Activated CD4-positive, alpha-beta T cell treated with anti-CD3 and anti-CD28 coated beads, Interleukin-2, amount 10 ng/mL, durations not matched to agents 24 days and 14 days (primary cell): ENCODE measurements at places on chromosomes 2 and 18. TPM values are rescaled to one million over a fixed set of nuclear protein-coding genes. Genes with fewer than 3 reads are reported as not detected.
A peak's percentile ranks its signal among the peaks of the same experiment; 100 is the strongest.

GRCh38 chr18:59833785-59834184 is 66.0 kb upstream of the PMAIP1 start:
- no peak overlapping the region for H3K27ac ChIP-seq
- no peak overlapping the region for H3K4me3 ChIP-seq
- no peaks in the 10 kb centered on the region for H3K36me3 ChIP-seq
- no peak for DNase-seq

CDH20 gene
- 0.12 TPM in 1 of 2 replicates, not detected in the other for total RNA-seq

- no peak overlapping the region for H3K4me3 ChIP-seq
- H3K27me3 ChIP-seq, result no peaks in the 10 kb centered on the region
- no peak for DNase-seq
- no peak overlapping the region for H3K27ac ChIP-seq
- no peaks in the 10 kb centered on the region for H3K4me1 ChIP-seq
Observed at GRCh38 chr2:59957504-59957903, 596.0 kb downstream of the BCL11A start.

GPR35 gene
- total RNA-seq, result 7.1 and 8.7 TPM in 2 replicates

DNA sequence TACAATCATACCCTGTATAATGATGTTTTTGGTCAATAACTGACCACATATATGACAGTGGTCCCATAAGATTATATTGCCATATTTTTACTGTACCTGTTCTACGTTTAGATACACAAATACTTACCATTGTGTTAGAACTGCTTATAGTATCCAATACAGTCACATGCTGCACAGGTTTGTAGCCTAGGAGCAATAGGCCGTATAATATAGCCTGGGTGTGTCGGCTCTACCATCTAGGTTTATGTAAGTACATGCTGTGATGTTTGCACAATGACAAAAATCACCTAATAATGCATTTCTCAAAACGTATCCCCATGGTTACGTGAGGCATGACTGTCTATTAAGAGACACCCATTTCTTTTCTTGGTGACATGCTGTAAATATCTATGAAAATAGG is 55.0 kb upstream of the APCDD1 start:
- no peak overlapping the region for H3K4me3 ChIP-seq
- no peaks in the 10 kb centered on the region for H3K4me1 ChIP-seq
- H3K36me3 ChIP-seq, result no peaks in the 10 kb centered on the region
- no peak overlapping the region for H3K27ac ChIP-seq
- peaks cover 7% of the 10 kb centered on the region for H3K27me3 ChIP-seq

DNA sequence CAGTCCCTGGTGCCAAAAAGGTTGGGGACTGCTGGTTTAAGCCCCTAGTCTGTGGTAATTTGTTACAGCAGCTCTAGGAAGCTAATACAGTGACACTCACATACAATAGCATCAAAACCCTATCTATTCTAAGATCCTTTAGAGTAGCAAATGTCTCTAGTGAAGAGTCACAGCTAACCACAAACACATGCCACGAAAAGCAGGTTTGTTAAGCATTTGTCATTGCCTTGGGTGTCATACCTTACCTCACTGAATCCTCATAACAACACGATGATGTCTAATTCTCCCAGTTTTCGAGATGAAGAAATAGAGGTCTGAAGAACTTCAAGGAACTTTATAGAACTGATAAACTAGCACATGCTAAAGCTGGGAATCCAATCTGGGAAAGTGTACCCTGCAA is 29.6 kb upstream of the RNF152 start:
- no peak overlapping the region for H3K27ac ChIP-seq
- no peak for DNase-seq
- peaks cover 38% of the 10 kb centered on the region for H3K4me1 ChIP-seq
- H3K36me3 ChIP-seq, result no peaks in the 10 kb centered on the region
- H3K4me3 ChIP-seq, result no peak overlapping the region

DNA sequence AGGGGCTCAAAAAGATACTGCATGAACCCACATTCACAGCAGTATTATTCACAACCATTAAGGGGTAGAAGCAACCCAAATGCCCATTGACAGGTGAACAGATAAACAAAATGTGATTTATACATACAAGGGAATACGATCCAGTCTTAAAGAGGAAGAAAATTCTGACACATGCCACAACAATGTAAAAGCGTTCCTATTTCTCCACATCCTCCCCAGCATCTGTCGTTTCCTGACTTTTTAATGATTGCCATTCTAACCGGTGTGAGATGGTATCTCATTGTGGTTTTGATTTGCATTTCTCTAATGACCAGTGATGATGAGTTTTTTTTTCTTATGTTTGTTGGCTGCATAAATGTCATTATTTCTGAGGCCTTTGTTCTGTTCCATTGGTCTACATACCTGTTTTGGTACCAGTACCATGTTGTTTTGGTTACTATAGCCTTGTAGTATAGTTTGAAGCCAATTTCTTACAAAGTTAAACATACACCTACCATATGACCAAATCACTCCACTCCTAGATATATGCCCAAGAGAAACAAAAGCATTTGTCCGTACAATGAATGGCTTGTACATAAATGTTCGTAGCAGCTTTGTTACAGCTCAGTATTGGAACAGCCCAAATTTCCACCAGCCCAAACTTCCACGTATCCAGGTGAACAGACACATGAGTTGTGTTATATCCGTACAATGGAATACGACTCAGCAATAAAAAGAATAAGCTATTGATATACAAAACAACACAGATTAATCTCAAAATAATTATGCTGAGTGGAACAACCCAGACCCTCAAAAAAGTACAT is 85.1 kb downstream of the TMEM131 start:
- no peaks in the 10 kb centered on the region for H3K27me3 ChIP-seq
- no peak overlapping the region for H3K27ac ChIP-seq
- no peak overlapping the region for H3K4me3 ChIP-seq
- peaks cover 41% of the 10 kb centered on the region for H3K36me3 ChIP-seq

GRCh38 chr2:149601141-149601796 is 13.7 kb upstream of the MMADHC start:
- DNase-seq, result peak; percentile 58
- H3K4me1 ChIP-seq, result peaks cover 22% of the 10 kb centered on the region
- H3K4me3 ChIP-seq, result peak overlapping the region; percentile 26
- no peak overlapping the region for H3K27ac ChIP-seq

ZNF804A gene
- total RNA-seq, result not detected in 2 replicates

SULT1C4 gene
- total RNA-seq, result not detected in 2 replicates

- no peaks in the 10 kb centered on the region for H3K36me3 ChIP-seq
- no peak overlapping the region for H3K4me3 ChIP-seq
- H3K4me1 ChIP-seq, result no peaks in the 10 kb centered on the region
- H3K27me3 ChIP-seq, result no peaks in the 10 kb centered on the region
- H3K27ac ChIP-seq, result no peak overlapping the region
Observed at GRCh38 chr18:76228716-76229115, 266.3 kb downstream of the ZNF516 start.

COPS9 gene
- 132 and 135 TPM in 2 replicates for total RNA-seq

DNA sequence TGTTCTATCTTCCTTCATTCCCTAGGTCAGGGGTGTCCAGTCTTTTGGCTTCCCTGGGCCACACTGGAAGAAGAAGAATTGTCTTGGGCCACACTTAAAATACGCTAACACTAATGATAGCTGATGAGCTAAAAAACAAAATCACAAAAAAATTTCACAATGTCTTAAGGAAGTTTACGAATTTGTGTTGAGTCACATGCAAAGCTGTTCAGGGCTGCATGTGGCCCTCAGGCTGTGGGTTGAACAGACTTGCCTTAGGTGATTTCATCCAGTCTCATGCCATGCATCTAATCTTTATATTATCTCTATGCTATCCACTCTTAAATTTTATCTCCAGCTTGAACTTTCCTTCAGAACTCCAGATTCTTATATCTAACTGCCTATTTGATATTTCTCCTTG is 80.1 kb downstream of the CCDC85A start:
- no peaks in the 10 kb centered on the region for H3K4me1 ChIP-seq
- H3K27me3 ChIP-seq, result no peaks in the 10 kb centered on the region
- H3K4me3 ChIP-seq, result no peak overlapping the region
- H3K36me3 ChIP-seq, result no peaks in the 10 kb centered on the region
- no peak for DNase-seq
- H3K27ac ChIP-seq, result no peak overlapping the region

GNAL gene
- total RNA-seq, result 0.36 and 0.40 TPM in 2 replicates

PLEK gene
- 0.26 and 0.62 TPM in 2 replicates for total RNA-seq

LYG2 gene
- not detected in 2 replicates for total RNA-seq

DNA sequence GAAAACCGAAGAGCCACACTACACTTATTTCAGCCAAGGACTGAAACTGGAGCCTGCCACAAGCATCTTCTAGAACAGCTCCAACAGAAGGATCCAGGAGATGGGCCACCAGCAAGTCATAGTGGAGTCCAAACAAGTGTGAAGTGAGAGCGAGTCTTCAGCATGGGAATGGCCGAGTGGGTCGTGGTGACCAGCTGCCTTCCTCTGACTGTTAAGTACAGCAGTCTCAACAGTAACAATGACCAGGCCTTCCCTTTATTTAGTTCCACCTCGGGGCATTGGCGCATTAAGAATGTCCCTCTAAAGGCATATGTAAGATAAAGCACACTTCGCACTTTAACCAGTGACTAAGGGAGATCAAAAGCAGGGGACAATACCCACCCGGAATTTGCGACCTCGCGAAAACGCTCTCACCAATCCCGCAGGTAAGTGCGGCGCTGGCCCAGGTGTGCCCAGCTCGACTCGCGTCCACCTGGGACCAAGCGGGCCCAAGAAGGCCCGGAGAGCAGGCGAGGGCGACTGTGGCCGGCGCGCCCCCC is 1.1 kb downstream of the L3MBTL4 start:
- H3K4me1 ChIP-seq, result peaks cover 10% of the 10 kb centered on the region
- H3K27ac ChIP-seq, result no peak overlapping the region
- peak overlapping the region; percentile 76 for H3K4me3 ChIP-seq
- H3K27me3 ChIP-seq, result peaks cover 34% of the 10 kb centered on the region
- peaks cover 1% of the 10 kb centered on the region for H3K36me3 ChIP-seq

GRCh38 chr2:138602166-138602460 is 100.5 kb downstream of the SPOPL start:
- no peak for DNase-seq
- H3K27ac ChIP-seq, result no peak overlapping the region
- H3K4me1 ChIP-seq, result no peaks in the 10 kb centered on the region
- H3K27me3 ChIP-seq, result no peaks in the 10 kb centered on the region
- no peaks in the 10 kb centered on the region for H3K36me3 ChIP-seq
- no peak overlapping the region for H3K4me3 ChIP-seq

SIX2 gene
- not detected in 2 replicates for total RNA-seq

- H3K4me1 ChIP-seq, result no peaks in the 10 kb centered on the region
- H3K27ac ChIP-seq, result no peak overlapping the region
- DNase-seq, result no peak
Observed at GRCh38 chr18:69205925-69206324, 194.8 kb upstream of the DOK6 start.

- H3K27ac ChIP-seq, result no peak overlapping the region
- H3K4me1 ChIP-seq, result no peaks in the 10 kb centered on the region
- peaks cover 9% of the 10 kb centered on the region for H3K27me3 ChIP-seq
- no peak for DNase-seq
- H3K4me3 ChIP-seq, result no peak overlapping the region
Observed at GRCh38 chr2:102698369-102699111, 63.3 kb upstream of the TMEM182 start.

DNA sequence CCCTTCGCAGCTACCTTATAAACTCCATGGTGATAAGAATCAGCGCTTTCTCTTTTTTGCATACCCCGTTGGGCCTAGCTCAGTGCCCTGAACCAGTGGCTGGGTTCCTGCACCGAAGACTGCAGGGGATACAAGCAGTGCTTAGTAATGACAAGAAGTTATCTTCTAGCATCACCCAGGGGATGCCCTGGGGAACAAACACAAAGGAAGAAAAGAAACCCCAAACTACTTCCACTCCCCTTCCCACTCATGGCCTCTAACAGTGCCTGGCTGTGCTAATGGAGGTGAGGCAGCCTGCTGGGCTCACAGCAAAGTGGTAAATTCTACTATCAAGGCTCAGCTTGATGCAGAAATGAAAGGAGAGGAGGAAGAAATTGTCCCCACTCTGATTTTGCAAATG is 314.7 kb downstream of the TXNL1 start:
- H3K36me3 ChIP-seq, result no peaks in the 10 kb centered on the region
- DNase-seq, result no peak
- H3K4me3 ChIP-seq, result no peak overlapping the region

DNA sequence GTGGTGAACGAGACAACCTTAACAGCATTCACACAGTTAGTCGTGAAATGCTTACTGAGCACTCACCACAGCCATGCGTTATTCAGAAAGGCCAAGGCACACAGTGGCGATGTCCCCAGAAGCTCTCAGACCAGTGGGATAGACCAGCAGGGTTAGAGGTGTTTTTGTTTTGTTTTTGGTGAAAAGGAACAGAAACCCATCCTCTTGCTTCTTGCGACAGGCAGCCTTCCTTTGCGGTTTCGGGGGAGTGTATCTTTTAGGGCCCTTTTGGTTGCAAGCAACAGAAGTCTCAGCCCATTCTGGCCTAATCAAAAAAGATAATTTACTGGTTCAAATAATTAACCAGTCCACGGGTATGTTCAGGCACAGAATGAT is 4.7 kb downstream of the GNLY start:
- H3K4me1 ChIP-seq, result peaks cover 30% of the 10 kb centered on the region
- H3K27ac ChIP-seq, result no peak overlapping the region
- no peak for DNase-seq

FOSL2 gene
- 73.2 and 80.6 TPM in 2 replicates for total RNA-seq

DNA sequence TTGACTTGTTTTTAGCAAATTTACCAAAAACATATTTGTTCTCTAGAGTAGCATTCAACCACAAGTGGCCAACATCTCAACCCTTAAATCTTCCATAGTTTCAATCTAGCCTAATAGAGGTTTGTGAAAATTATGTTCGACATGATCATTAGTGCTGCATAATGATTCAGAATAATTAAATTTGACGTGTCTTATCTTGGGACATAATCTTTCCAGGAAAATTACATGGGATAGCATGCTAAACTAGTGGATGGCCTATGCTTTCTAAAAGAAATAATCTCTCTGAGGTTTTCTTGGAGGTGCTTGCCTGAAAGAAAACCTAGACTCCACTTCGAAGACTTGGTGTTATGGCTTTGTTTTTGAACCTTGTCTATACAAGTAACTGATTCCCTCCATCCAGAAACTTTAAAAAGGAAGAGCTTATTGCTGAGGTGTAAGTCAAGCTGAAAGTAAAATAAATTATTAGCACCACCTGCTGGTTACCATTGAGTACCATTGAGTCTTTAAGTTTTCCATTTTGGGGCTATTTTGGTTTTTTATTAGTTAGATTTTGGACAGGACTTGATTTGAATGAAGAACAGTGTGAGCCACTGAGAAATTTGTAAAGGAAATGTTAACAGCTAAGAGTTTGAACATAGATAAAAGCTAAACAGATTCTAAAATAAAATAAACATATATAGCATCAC is 32.7 kb downstream of the COX7A2L start:
- no peak for DNase-seq
- H3K27me3 ChIP-seq, result no peaks in the 10 kb centered on the region
- H3K36me3 ChIP-seq, result peaks cover 45% of the 10 kb centered on the region
- peak overlapping the region; percentile 20 for H3K27ac ChIP-seq

ALKAL2 gene
- 0.28 and 0.33 TPM in 2 replicates for total RNA-seq

MC4R gene
- total RNA-seq, result not detected in 2 replicates

- DNase-seq, result no peak
- no peak overlapping the region for H3K4me3 ChIP-seq
- no peaks in the 10 kb centered on the region for H3K4me1 ChIP-seq
- H3K27me3 ChIP-seq, result no peaks in the 10 kb centered on the region
Observed at GRCh38 chr18:8229040-8229439, 380.2 kb upstream of the RAB12 start.

GRCh38 chr2:140876015-140876414 is 1254.8 kb downstream of the LRP1B start:
- DNase-seq, result no peak
- H3K27ac ChIP-seq, result no peak overlapping the region
- no peak overlapping the region for H3K4me3 ChIP-seq

GRCh38 chr2:209451209-209451834 is 27.5 kb downstream of the MAP2 start:
- H3K36me3 ChIP-seq, result no peaks in the 10 kb centered on the region
- H3K27me3 ChIP-seq, result no peaks in the 10 kb centered on the region
- no peak overlapping the region for H3K27ac ChIP-seq
- no peak for DNase-seq
- H3K4me3 ChIP-seq, result no peak overlapping the region

GRCh38 chr2:234606896-234607295 is 110.0 kb upstream of the ARL4C start:
- no peak overlapping the region for H3K27ac ChIP-seq
- H3K27me3 ChIP-seq, result no peaks in the 10 kb centered on the region
- no peaks in the 10 kb centered on the region for H3K36me3 ChIP-seq
